ENCODE measurements at places on chromosomes 12 and 14.

GRCh38 chr14:56744016-56744415 lies 66.3 kb downstream of the OTX2 start:
- DNase-seq = no peak

- no peak for DNase-seq
These were observed 19.0 kb downstream of the NOC4L start for GRCh38 chr12:132163041-132163910.

DNA sequence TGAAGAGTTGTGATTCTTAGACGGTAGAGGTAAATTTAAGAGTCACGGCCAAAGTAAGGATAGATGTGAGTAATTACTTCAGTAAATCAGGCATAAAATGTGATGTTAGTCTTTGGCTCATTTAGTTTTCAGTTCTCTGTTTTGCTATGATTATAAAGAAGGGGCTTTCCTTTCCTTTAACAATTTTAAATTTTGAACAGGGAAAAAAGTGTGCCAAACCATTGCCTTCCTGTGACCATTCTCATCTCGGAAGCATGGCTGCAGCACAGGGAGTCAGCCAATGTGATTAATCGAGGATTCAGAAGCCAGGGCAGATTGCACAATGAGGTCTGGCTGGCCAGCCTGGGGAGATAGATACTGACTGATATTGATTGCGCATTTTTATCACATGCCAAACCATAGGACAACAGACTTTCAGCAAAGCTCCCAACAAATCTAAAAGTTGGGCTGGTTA lies 480.2 kb upstream of the PRICKLE1 start:
- no peak for DNase-seq

DNA sequence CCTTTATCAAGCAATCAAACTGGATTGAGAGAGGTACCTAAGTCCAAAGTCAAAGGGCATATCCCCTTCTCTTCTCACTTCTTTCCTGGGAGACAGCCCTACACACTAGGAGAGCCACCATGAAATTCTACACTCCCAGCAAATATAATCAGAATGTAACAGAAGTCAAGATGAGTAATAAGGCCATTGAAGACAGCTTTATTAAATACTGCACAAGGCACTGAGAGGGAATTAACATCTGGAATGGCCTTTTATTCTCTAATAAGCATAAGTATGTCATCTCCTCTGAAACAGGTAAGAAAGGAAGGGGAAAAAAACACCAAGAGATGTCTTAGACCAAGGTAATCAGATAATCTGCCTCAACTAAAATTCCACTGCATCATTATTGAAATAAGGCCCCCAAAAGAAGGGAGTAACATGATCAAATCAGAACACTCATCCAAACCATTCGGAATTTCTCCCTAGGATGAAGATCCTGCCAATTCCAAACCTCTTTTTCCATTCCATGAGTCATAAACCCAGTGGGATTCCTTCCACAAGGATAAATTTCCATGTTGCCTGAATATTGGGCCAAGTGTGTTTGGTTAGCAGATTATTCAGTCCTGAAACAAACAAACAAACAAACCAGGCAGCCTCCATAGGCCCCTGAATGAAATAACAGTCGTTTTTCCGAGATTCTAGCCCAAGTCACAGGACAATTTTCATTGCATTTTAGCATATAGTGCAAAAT lies 19.9 kb downstream of the SLC35F4 start:
- no peak for DNase-seq

DNA sequence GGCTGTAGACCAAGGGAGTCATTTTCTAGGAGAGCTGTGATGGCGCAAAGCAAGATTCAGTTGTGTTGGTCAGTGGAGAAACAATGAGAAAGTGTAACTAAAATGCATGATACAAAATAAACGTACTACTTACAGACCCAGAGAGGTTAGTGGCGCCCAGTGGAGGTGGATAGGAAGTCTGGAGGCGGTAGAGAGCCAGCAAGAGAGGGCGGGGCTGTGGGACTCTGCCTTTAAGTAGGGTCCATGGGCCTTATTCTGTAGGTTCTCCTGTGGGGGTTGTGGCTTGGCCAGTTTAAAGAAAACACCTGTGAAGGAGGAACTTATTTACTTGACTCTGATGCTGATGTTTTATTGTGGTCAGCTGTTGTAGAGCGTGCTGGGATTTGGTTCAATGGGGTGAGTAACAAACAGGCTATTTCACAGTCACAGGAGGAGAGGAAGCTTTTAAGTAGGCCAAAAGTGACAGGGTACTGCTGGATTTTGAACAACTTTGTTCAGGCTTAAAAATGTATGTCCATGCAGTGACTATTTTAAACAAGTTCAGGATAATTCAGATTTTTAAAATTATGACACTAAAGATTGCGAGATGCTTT lies 1097.7 kb downstream of the TMTC2 start:
- no peak for DNase-seq

- DNase-seq = no peak
These were observed 53.0 kb downstream of the PKP2 start for GRCh38 chr12:32843528-32844095.

DNA sequence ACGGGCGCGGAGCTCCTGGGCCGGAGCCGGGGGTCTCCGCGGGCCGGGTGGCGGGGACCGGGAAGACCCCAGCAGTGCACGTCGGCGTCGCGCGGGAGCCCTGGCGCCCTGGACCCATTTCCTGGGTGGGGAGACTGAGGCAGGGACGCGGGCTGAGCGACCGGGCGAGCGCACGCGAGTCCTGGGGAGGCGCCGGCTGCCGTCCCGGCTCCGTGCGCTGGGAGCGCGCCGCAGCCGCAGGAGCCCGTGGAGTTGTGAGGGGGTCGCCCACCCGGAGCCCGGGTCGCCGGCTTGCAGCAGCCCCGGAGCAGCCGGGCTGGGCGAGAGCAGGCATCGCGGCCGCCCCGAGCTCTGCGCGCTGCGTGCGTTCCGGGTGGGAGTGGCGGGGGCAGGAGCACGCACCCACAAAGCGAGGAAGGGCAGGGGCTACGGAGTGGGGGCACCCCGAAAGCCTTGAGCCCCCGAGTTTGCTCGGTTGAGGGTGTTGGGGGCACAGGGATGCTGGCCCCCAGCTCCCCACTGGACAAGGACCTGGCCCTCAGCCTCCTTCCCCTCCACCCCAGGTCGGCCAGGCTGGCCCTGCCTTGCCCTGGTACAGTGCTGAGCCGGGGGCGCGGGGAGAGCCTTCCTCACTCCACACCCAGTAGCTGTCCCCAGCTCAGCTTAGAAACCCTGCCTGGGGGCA lies 620 bp downstream of the MMP17 start:
- no peak for DNase-seq

DNA sequence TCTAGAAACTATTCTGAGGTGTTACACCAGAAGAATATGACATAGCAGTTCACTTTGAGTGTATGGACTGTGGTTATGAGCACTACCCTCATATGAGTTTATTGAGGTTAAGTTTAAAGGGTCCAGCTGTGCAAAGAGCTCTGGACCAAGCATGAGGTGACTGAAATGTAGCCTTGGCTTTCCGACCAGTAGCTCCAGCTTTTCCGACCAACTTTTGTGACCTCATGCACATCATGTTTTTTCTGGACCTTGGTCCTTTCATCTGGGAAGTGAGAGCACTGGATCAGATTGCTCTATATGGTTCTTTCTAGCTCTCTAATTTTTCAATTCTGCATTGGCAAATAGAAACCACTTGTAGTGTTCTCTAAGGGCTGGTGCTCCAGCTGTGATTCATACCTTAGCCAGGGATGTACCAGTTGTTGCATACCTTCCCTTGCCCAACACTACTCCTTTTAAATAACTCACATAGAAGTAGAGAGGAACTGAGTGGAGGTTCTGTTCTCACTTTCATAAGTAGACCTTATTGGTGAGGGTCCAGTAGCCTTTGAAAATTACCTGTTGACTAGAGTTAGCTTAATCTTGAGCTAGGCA lies 16.6 kb downstream of the IGF1 start:
- DNase-seq = no peak

DNA sequence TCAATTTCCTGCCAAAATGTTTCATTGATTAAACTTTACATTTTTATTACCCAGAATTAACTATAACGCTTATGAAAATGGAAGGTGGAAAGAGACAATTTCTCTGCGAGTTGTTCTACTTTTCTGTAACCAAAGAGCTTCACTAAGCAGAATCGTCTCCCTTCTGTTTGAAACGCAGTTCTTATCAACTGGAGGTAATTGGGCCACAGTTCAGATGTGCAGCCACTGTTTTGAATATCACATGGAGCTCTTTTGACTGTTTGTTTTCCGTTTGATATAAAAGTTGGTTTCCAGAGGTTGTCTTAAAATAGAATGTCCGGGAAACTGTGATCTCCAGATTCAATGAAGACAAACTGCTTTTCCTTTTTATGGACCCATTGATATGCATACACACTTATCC lies 183.3 kb upstream of the SEL1L start:
- DNase-seq = no peak

DNA sequence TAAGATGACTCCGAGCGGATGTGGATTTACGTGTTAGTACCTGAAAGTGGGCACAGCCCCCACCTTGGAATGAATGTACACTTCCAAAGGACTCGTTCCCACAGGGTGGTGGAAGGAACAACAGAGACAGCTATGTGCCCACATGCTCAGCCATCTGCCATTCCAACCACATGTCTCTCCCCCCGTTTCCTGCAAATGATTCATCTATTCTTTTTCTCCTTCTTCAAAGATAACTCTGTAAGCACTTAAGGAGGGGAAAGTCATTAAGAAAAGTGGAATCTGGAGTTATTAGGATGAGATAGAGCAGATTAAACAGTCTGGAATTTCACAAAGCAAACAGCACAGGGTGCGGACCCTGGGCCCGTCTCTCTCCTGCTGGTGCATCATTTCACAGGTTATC lies 18.5 kb upstream of the DUSP6 start:
- DNase-seq = no peak

DNA sequence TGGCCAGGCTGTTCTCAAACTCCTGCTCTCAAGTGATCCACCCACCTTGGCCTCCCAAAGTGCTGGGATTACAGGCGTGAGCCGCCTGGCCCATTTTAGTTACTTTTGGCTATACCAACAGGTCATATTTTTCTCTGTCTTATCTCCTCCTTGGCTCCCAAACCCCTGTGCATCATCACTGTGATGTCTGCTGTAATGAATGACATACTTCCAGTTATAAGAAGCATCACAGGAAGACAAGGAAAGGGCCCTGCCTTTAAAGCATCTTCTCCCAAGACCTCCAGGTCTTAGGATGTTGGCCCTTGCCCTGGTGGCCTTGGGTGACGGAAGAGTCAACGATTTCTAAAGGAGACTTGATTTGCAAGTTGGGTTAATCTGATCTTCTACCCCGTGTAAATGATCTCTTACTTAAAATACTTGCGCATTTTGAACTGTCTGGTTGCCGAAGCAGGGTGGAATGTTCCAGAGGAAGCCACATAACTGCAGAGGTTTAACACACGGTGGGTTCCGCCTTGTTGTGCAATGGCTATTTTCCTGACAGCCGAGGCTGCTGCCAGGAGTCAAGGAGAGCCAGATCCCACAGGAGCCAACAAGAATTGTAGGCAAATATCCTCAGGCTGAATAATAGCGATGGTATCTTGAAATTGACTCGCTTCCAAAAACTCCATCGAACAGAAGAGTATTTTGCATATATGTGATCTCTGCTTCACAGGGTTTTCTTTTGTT lies 55.7 kb upstream of the PLXNC1 start:
- DNase-seq = no peak

- no peak for DNase-seq
These were observed 38.7 kb downstream of the TTC8 start for GRCh38 chr14:88863167-88863566.

DNA sequence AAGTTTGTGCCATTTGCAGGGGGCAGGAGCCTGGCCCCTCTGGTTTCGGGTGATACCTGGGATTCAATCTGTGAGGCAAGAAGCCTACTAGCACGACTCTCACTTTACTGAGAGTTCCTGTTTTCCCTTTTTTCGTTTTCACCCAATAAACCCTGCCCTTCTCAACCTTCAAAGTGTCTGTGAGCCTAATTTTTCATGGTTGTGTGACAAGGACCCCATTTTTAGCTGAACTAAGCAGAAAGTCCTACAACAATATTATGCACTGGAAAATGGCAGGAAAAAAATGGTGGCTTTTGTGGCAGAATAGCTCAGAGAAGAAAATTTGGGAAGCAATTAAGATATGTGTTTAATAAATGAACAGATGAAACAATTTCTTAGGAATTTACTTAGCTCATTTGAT lies 432.1 kb downstream of the C12orf50 start:
- DNase-seq = no peak

GRCh38 chr14:99565383-99565782 lies 38.6 kb downstream of the CCDC85C start:
- DNase-seq = no peak

DNA sequence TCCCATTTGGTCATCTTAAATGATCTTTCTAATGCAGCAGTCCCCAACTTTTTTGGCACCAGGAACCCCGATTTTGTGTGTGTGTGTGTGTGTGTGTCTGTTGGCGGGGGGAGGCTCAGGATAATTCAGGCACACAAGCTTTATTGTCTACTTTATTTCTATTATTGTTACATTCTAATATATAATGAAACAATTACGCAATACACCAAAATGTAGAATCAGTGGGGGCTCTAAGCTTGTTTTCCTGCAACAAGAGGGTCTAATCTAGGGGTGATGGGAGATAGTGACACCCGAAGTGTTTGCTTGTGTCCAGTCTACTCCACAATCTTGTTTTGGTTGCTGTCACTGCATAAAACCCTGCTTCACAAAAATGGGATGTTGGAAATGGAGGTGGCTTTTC lies 621.1 kb upstream of the LRFN5 start:
- DNase-seq = no peak

DNA sequence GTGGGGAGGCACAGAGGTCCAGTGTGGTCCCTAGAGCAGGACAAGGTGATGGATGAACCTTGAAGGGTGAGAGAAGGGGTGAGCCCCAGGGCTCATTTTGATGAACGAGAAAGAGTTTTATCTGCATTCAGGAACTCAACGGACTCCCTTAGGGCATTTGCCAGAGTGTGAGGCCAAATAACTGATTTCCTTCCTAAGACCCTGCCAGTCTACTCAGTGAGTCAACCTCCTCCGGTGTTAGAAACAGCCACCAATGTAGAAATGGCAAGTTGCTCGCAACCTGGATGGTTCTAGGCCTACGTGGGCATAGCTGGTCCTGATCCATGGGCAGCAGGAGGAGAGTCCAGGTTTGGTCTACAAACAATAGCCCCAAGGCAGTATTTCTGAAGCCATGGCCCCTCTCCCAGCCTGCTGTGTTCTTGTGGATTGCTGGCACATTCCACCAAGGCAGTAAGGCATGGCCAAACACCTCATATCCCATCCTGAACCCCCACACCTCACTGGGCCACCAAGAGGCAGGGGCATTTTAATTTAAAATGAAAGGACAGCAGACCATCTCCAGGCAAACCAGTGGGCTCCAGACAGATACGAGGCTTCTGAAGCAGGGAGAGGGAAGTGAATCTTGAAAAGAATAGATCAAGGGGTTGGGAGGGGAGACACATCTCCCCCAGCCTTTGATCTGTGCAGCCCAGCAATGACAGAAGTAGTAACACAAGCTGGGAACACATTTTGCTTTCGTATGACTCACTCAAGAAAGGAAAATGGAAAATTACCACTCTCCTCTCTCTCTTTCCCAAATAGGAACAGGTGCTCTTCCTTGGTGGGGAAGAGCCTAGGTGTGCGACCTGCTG lies 25.4 kb upstream of the TESC start:
- DNase-seq = no peak

- DNase-seq = no peak
These were observed 135.3 kb upstream of the SOX5 start for GRCh38 chr12:24084800-24085199.

Measured in hematopoietic multipotent progenitor cell treated with erythropoietin and hydrocortisone succinate and interleukin-3 and kit ligand, for 8 days (in vitro differentiated cells).